HCT116 (cell line): ENCODE measurements at places on chromosomes 2 and 18. TPM values are rescaled to one million over a fixed set of nuclear protein-coding genes. Genes with fewer than 3 reads are reported as not detected.
A peak's percentile ranks its signal among the peaks of the same experiment; 100 is the strongest.

The TEX44 gene
- total RNA-seq = not detected

The HAAO gene
- not detected for total RNA-seq

The KIAA2012 gene
- total RNA-seq = not detected

The SLC11A1 gene
- total RNA-seq = 0.42 TPM

The SRD5A2 gene
- total RNA-seq = not detected

The CAPN13 gene
- total RNA-seq = 0.25 TPM

DNA sequence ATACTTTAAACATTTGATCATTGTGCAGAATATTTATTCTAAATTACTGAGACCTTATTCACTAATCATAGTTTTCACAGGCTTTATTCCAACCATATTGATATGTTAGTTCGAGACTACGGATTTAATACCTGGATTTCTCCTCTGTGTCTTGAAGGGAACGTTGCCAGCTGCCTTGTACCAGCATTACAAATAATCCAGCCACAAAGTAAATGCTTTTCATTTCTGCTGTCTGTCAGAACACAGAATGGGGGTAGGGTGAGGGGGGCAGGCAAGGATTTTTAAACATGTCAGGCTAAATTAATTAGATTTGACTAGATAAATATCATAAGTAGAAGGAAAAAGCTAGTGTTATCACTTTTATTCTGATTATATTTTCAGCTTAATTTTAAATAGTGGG is 3.1 kb downstream of the GCG start:
- no peaks in the 10 kb centered on the region for H3K36me3 ChIP-seq
- no peak overlapping the region for H3K27ac ChIP-seq
- H3K4me1 ChIP-seq = no peaks in the 10 kb centered on the region
- H3K4me3 ChIP-seq = no peak overlapping the region

DNA sequence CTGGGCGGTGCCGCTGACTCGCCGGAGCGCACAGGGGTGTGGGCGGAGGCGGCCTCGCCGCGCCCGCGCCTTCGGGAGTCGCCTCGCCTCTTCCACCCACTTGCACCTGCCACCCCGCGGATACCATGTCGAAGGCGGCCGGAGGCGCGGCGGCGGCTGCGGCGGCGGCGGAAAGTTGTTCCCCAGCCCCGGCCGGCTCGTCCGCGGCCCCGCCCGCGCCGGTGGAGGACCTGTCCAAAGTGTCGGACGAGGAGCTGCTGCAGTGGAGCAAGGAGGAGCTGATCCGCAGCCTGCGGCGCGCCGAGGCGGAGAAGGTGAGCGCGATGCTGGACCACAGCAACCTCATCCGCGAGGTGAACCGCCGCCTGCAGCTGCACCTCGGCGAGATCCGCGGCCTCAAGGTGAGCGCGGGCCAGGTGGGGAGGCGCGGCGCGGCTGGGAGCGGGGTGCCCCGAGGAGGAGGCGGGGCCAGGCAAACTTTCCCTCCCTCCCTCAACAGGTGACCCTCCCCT is 766 bp downstream of the CCDC85A start:
- no peaks in the 10 kb centered on the region for H3K27me3 ChIP-seq
- H3K36me3 ChIP-seq = no peaks in the 10 kb centered on the region
- H3K27ac ChIP-seq = no peak overlapping the region
- peaks cover 25% of the 10 kb centered on the region for H3K4me1 ChIP-seq

GRCh38 chr2:205323929-205324328 is 358.4 kb upstream of the NRP2 start:
- no peaks in the 10 kb centered on the region for H3K4me1 ChIP-seq
- no peak overlapping the region for H3K27ac ChIP-seq
- H3K27me3 ChIP-seq = no peaks in the 10 kb centered on the region

DNA sequence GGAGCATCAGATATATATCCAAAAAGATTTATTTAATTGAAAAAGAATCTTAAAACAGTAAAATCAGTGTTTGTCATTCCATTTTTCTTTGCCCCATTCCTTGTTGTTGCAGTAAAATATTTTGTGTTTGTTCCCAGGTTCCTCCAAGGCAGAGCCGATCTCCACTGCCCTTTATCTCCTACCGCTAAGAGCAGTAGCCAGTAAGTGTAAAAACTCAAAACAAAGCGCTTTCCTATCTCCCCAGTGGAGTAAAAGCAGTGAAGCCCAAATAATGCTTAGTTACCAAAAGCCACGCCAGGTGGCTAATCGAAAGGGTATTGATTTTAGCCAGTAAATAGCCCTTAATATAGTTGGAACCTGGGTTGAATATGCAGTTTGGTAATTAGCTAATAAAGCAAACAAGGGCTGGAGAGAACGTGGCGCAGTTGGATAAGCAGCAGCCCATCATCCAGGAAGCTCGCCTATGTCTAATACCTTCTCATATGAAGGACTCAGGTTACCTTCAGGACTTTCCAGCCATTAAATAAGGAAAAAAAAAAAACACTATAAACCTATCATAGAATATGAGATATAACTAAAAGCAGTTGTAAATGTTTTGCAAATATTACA is 12.4 kb upstream of the GPD2 start:
- no peaks in the 10 kb centered on the region for H3K27me3 ChIP-seq
- no peak for DNase-seq
- no peak overlapping the region for H3K4me3 ChIP-seq
- no peaks in the 10 kb centered on the region for H3K36me3 ChIP-seq
- no peaks in the 10 kb centered on the region for H3K4me1 ChIP-seq

DNA sequence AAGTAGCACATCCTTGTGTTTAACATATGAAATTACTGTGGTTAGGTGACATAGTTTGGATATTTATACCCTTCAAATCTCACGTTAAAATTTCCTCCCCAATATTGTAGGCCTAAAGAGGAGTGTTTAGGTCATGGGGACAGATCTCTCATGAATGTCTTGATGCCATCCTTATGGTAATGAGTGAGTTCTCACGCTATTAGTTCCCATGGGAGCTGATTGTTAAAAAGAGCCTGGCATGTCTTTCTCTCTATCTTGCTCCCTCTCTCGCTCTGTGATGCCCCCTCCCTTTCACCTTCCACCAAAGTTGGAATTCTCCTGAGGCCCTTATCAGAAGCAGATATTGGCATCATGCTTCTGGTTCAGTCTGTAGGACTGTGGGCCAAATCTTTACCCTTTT is 660.1 kb downstream of the ADCYAP1 start:
- no peak for DNase-seq
- peaks cover 9% of the 10 kb centered on the region; the same call in 1 of the 2 replicates for H3K27me3 ChIP-seq
- H3K4me1 ChIP-seq = no peaks in the 10 kb centered on the region
- no peak overlapping the region for H3K27ac ChIP-seq
- H3K36me3 ChIP-seq = no peaks in the 10 kb centered on the region

DNA sequence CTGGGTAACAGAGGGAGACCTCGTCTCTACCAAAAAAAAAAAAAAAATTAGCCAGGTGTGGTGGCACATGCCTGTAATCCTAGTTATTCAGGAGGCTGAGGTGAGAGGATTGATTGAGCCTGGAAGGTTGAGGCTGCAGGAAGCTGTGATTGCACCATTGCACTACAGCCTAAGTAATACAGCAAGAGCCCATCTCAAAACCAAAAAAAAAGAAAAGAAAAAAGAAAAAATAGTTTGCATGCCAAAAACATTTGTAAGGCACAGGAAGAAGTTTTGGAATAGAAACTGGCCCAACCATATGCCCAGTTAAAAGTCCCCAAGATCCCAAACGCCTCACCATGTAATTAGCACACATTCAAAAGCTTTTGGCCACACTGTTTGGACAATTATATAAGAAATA is 13.4 kb upstream of the ACOXL start:
- DNase-seq = no peak
- H3K27me3 ChIP-seq = no peaks in the 10 kb centered on the region
- H3K4me1 ChIP-seq = no peaks in the 10 kb centered on the region
- no peak overlapping the region for H3K4me3 ChIP-seq
- H3K36me3 ChIP-seq = no peaks in the 10 kb centered on the region

- peak; percentile 58 for DNase-seq
- no peak overlapping the region for H3K4me3 ChIP-seq
- H3K36me3 ChIP-seq = no peaks in the 10 kb centered on the region
- H3K27me3 ChIP-seq = no peaks in the 10 kb centered on the region
Measured at GRCh38 chr2:70360661-70361270, 58.9 kb upstream of the FAM136A start.

DNA sequence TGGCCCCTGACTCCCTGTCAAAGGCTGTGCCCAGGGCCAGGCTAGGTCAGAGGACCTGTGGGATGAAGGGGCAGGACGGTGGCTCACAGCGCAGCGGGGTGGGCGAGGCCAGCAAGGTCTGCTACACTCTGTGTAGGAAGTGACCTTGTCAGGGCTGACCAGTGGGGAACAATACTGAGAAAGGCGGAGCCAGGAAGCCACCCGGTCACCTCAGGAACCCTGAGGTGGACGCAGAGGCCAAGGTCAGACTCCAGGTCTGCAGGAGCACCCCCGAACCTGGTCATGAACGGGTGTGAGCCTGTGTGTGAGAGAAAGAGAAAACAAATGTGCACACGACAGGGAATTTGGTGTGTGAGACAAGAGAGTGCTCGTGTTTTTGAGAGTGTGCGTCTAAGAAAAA is 72.3 kb downstream of the SMAD7 start:
- peaks cover 21% of the 10 kb centered on the region; the same call in 1 of the 2 replicates for H3K27me3 ChIP-seq
- H3K36me3 ChIP-seq = no peaks in the 10 kb centered on the region
- no peak for DNase-seq
- H3K4me3 ChIP-seq = no peak overlapping the region
- no peaks in the 10 kb centered on the region for H3K4me1 ChIP-seq
